ENCODE measurements at places on chromosomes 7 and 10. TPM values are rescaled to one million over a fixed set of nuclear protein-coding genes. Genes with fewer than 3 reads are reported as not detected.

GRCh38 chr7:17745610-17746009 is 194.7 kb downstream of the SNX13 start:
- no peak for DNase-seq

GRCh38 chr10:110972231-110973134 is 53.1 kb downstream of the SHOC2 start:
- DNase-seq = no peak

DNA sequence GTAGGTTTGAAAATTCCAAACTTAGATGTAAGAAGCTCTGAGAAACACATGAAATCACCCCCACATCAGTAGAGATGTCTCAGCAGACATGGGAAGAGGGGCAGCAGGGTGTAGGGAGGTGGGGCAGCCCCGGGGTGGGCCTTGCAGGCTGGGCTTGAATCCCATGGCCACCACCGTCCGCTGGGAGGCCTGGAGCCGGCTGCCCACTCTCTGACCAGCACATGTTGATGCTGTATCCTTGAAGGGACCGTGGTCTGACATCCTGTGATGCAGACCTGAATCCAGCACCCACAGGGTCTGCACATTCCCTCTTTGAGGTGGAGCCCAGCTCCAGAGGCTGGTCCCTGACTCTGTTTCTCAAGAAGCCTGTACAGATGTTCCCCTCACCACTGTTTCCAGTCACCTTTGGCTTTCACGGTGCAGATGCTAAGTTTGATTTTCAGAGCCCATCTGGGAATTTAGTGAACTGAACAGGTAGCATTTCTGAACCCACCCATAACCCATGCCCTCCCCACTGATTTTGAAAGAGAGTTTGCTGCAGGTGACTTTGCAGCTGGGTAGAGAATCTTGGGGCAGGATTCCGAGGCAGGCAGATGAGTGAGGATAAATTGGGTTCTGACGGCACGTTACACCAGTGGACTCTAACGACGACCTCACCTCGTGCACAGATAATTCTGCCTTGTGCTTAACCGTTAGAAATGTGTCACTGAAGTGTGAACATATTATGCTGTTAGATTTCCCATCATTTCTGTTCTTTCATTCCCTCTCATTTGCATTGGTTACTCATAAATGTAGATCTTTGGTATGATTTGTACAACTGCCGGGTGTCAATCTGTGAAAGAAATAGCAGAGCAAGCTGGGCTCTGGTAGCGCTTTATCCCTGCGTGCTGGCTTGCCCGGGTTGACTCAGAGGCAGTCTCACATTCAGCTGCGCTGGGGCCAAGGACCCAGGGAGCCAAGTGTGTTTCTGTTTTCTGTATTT is 45.7 kb downstream of the IKZF1 start:
- DNase-seq = peak; percentile 65

Gene TMEM236
- total RNA-seq = 0.16 TPM

Gene PPA1
- 19.2 TPM for total RNA-seq

Gene PRR15
- not detected for total RNA-seq

Gene GOLGA7B
- total RNA-seq = 4.1 TPM

Gene AKR1C4
- not detected for total RNA-seq

- DNase-seq = no peak
Observed at GRCh38 chr7:103574576-103574975, 128.6 kb upstream of the SLC26A5 start.

Gene OR2A42
- not detected for total RNA-seq

Gene MRLN
- total RNA-seq = not detected

DNA sequence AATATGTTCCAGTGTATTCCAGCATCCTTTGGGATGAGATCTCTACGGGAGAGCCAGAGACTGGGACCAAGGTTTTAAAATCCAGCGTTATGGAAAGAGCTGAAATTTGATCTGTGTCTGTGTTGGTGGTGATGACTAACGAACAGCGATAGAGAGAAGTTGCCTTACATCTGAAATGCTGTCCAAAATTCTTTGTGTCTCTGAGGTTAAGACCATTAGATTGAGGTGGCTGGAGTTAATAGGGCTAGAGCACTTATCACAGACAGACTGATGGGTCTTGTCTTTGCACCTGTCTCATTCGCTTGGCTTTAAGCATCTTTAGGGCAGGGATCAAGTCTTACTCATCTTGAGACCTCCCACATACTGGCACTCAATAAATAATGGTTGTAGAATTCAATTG is 41.0 kb upstream of the RAPGEF5 start:
- DNase-seq = no peak

Gene STAM
- total RNA-seq = 40.2 TPM
